ENCODE measurements at places on chromosomes 2 and 18.

DNA sequence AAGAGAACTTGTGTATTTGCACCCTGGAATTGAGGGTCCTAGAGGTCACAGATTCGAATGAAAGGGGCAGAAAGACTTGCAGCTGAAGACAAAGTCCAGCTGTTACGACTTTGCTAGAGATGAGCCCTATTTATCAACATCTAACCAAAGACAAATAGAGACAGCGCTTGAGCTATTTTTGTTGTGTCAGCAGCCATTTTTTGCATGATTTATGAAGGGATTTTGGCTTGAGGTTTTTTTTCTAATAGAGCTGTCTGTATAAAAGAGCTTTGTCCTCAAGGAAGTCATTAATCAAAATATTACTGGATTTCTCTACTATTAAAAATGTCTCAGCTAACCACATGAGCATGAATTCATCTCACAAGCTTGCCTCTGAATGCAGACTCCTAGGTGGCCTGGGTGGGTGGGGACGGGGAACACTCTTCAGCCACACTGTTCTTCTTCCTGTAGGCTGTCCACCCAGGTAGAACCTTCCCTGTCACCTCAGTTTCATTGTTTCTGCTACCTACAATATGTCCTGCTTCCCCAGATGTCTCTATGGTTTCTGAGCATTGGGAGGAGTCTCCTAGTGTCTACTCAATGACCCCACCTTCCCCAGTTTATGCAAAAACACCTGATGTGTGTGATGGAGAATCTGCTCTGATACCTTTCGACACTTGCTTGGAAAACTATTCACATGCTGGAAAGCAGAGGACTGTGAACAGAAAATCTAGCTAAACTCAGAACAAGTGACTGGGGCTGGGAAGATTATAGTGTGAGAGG lies 7.2 kb upstream of the CD226 start:
- peak; percentile 15 for DNase-seq

DNA sequence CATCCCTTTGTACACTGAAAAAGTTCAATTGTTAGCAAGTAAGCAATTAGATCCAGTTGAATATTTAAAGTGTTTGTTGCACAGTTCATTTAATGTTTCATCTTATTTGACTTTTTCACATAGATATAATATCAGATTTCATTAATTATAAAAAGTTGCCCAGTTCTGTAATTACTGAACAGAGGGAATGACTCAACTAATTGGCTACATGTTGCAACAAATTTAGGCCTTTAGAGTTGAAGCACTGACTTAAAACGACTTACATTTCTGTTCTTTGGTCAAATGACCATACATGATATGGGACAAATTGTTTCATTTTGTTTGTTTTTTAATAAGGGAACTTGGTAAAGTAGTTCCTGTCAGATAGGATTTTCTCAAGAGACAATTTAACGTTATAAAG lies 68.5 kb upstream of the FAM117B start:
- no peak for DNase-seq

DNA sequence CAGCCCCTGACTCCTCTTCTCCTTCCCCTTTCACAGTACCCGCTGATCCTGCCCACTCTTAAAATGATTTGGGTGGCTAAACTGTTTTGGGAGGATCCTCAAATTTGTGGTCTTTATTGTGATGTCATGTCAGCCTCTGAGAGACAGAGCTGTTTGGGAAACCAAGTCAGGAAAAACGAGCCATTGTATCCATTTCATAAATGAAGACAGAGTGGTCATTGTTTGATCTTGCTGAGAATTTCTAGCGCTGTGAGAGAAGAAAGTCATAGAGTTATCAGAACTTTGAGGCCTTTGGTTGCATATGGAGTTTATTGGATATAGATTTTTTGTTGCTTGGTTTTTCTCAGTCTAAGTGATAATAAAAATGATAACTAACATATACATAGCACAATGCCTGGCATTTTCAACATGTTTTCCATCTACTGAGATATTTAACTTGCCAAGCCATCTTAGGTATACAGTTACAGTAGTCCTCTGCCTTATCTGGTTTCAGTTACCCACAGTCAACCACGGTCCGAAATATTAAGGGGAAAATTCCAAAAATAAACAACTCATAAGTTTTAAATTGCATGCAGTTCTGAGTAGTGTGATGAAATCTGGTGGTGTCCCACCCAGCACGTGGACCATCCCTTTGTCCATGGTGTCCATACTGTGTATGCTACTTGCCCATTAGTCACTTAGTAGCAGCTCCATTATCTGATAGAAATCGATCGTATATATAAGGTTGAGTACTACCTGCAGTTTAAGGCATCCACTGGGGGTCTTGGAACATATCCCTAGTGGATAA lies 105.0 kb upstream of the RASGRP3 start:
- no peak for DNase-seq

- DNase-seq, result no peak
Observed at GRCh38 chr2:5394223-5394622, 298.0 kb upstream of the SOX11 start.

DNA sequence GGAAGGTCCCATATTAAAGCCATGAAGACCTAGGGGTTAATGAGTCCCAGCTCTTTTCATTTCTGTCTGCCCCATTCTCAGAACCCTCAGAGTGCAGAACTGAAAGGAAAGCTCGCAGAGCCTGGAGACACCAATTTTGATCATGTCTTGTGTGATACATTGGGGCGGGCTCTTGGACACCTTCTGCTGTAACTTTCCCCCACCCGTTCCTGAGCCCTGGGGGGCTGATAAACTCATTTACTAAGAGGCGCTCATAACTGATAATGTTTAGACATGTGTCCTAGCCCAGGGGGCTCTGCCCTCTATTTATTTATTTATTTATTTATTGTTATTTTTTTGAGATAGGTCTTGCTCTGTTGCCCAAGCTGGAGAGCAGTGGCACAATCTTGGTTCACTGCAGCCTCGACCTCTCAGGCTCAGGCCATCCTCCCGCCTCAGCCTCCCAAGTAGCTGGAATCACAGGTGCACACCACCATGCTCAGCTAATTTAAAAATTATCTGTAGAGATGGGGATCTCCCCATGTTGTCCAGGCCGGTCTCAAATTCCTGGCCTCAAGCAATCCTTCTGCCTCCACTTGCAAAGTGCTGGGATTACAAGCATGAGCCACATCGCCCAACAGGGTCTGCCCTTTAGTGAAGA lies 72.4 kb upstream of the HAAO start:
- DNase-seq, result no peak

DNA sequence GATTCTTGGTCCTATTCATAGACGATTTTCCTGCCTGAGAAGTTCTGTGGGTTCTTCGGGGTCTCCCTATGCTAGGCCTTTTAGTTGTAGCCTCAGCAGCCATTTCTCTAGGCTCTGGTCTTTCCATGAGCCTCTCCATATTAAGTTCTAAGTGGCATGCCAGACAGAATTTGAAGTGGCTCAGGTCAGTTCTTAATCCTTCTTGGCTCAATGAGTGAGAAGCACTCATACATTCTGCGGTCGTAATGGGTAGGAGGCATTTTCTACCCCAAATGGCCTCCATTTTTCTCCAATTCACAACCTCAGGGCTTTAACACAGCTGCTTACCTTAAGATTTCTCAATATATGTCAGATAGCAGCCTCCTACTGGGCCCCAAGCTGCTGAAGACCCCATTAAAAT lies 405.3 kb upstream of the GALNT5 start:
- DNase-seq, result no peak

DNA sequence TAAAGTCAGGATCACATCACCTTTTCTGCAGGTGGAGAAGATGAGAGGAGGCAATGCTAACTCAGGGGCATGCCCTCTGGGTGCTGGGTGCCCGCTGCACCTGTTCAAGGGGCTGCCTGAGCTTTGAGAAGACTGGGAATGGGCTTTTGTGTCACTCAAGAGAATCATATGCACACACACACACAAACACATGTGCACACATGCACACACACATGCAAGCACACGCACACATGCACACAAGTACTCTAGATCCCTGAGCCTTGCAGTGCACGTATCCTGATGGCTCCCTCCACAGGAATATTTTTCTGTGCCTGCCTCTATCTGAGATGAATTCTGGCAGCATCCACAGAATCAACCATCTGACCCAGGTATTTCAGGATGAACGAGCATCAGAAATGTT lies 110.0 kb upstream of the TEX51 start:
- no peak for DNase-seq

DNA sequence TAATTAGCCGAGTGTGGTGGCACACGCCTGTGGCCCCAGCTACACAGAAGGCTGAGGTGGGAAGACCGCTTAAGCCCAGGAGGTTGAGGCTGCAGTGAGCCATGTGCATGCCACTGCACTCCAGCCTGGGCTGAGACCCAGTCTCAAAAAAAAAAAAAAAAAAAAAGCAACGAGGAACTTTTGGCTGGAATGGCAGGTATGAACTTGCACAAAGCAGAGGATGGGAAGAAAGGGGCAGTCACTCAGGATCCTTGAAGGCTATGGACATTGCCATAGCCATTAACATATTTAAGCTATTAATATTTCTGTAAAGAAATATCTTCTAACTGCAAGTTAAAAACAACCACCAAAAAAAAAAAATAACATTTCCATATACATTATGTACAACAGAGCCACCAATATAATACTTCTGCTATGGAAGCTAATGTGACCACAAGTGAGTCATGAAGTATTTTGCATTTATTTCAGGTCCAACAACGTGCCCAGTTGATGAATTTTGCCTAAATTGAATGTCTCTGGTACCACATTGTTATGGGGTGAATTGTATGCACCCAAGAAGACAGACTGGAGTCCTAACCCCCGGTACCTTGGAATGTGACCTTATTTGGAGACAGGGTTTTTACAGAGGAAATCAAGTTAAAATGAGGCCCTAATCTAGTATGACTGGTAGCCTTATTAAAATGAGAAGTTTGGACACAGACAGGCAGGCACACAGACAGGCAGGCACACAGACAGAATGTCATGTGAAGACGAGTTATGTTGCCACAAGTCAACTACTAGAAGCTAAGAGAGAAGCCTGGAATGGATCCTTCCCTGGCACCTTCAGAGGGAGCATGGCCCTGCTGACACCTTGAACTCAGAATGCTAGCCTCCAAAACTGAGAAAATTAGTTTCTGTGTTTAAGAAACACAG lies 102.8 kb downstream of the RBMS1 start:
- peak; percentile 84 for DNase-seq

- no peak for DNase-seq
Observed at GRCh38 chr2:142869461-142870106, 7.9 kb upstream of the KYNU start.

GRCh38 chr2:58047373-58047935 lies 848 bp downstream of the VRK2 start:
- DNase-seq, result no peak

- no peak for DNase-seq
Observed at GRCh38 chr2:154403242-154403790, 295.2 kb upstream of the KCNJ3 start.

GRCh38 chr18:63202828-63203227 lies 116.7 kb downstream of the BCL2 start:
- DNase-seq, result no peak

DNA sequence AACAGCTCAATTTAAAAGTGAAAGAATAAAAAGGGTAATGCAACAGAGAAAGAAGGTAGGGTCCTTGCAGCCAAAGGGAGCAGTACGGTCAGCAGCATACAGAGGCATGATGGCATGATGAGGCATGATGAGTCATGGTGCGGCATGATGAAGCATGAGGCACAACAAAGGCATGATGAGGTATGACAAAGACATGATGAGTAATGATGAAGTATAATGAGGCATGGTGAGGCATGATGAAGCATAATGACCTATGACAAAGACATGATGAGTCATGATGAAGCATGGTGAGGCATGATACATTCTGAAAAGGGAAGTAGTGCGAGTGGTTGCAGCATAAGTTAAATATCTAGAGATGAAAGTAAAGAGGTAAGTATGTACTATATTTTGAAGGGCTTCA lies 673.2 kb downstream of the TMEM182 start:
- no peak for DNase-seq

- peak; percentile 11 for DNase-seq
Observed at GRCh38 chr2:180657054-180657453, 323.4 kb upstream of the UBE2E3 start.

DNA sequence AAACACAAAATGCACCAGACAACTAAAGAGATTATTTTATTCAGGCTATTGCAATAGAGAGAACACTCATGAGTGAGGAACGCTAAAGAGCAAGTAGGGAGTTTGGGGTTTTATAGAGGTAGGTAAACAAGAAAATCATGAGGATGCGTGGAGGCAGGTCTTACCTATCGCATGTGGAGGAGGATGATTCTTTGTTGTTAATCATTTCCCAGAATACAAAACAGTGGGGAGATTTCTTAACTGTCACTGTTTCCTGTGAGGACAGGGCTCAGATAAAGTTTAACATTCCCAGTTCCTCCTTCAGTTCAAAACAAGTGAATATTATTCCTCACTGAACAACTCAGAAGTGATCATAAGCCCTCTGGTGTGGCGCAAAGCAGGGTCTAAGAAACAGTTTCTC lies 156.1 kb upstream of the MGAT5 start:
- DNase-seq, result no peak

- no peak for DNase-seq
Observed at GRCh38 chr2:126756125-126756524, 100.2 kb downstream of the GYPC start.

DNA sequence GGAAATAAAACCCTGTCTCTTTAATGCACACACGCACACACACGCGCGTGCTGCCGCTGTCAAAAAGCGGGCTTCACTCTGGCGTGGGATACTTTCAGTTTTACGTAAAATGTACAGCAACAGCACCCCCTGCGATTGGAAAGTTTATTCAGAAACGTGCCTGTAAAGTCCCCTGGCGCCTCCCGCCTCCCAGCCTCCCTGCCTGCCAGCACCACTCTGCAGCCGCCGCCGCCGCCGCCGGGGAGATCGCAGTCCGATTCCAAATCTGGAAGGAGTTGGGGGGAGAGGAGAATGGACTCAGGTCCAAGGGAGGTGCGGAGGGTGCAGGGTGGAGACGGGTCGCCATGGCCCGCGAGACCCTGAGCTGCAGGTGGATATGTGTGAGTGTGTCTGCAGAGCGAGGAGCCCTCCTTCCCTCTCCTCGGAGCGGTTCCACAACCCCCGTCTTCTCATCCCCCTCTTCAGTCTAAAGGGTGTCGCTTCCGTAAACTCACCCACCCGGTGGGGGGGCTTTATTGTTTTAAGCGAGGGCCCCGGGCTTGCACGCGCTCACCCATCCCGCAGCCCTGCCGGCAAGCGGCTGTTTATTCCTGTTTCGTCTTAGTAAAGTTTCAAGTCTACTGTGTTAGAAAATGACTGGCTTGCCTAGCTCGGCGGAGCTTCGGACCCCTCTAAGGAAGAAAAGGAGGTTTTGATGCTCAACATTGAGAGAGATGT lies 1.8 kb upstream of the BCL11A start:
- DNase-seq, result peak; percentile 65

- peak; percentile 55 for DNase-seq
Observed at GRCh38 chr2:174012347-174013314, 47.5 kb upstream of the SP3 start.

- DNase-seq, result no peak
Observed at GRCh38 chr18:24990671-24991134, 361.3 kb downstream of the ZNF521 start.

GRCh38 chr18:49031511-49032188 lies 80.9 kb upstream of the SMAD7 start:
- no peak for DNase-seq

DNA sequence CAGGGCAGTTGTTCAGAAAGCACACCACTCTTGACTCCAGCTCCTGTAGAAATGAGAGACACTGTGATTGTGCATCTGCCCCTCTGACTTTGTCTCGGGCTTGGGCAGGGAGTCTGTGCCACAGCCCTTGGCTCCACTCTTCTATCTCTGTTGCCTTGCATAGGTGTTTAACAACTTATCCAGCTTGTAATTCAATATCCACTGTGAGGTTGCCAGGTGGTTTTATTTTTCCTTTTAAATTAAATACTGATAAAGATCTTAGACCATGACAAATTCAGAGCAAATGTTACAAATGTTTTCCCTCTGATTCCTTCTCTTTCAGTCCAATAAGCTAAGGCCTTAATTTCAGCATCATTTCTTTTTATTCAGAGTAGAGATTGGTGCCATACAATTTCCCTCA lies 421.7 kb downstream of the STK39 start:
- no peak for DNase-seq
